ENCODE measurements at places on chromosomes 13 and 19.
A peak's percentile ranks its signal among the peaks of the same experiment; 100 is the strongest.

- DNase-seq, result no peak
These were observed 2.7 kb upstream of the UBL3 start for GRCh38 chr13:29853131-29853530.

DNA sequence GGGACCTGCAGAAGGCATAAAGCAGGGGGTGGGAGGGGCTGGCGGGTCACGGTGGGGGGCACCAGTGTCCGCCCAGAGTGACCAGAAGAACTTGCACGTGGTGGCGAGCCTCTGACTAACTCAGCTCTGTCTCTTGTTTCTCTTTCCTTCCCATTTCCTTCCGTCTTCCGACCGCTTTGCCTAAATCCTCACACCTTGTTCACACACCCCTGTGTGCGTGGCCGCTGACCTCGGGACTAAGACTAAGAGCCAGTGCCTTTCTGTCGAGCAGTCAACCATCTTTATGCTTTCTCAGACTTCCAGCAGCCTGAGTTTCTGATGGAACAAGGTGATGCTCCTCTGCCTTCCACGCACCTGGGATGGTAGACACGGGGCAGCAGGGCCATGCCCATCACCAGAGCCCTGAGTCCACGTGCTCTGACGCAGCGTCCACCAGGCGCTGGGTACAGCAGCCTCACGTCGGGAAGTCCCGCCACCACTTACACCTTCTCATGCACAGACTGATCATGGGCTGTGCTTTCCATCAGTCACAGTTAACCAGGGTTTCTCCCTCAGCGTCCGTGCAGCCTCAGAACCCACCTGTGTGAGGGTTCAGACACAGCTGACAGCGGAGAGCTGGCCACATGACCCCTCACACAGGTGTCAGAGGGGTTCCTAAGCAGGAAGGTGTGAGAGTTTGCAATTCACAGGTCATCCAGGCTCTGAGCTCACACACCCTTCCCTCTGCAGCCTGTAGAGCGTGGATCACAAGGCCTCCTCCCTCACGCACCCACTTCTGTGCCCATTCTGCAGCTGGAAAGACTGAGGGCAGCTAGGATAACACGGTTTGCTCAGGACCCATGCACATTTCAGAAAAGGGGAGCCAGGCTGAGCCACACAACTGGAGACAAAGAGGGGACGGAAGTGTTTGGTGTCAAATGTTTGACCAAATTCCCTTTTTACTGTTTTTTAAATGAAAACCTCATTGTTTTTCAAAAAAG is 90.7 kb upstream of the MCF2L start:
- DNase-seq, result no peak

DNA sequence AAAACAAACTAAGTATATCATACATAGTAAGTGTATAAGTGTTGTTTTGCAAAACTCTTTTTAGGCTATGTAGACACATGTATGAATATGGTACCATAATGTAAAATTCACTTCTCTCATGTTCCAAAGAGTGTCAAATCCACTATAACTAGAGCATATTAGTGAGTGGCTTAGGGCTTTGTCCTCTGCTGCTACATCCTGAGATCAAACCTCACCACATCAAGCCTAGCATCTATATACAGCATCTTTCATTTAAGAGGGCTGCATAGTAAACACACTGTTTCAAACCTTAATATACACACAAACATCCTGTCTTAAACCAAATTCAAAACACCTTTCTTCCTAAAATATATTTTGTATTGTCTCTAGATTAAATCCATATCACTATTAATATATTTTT is 38.7 kb downstream of the ELF1 start:
- DNase-seq, result no peak

DNA sequence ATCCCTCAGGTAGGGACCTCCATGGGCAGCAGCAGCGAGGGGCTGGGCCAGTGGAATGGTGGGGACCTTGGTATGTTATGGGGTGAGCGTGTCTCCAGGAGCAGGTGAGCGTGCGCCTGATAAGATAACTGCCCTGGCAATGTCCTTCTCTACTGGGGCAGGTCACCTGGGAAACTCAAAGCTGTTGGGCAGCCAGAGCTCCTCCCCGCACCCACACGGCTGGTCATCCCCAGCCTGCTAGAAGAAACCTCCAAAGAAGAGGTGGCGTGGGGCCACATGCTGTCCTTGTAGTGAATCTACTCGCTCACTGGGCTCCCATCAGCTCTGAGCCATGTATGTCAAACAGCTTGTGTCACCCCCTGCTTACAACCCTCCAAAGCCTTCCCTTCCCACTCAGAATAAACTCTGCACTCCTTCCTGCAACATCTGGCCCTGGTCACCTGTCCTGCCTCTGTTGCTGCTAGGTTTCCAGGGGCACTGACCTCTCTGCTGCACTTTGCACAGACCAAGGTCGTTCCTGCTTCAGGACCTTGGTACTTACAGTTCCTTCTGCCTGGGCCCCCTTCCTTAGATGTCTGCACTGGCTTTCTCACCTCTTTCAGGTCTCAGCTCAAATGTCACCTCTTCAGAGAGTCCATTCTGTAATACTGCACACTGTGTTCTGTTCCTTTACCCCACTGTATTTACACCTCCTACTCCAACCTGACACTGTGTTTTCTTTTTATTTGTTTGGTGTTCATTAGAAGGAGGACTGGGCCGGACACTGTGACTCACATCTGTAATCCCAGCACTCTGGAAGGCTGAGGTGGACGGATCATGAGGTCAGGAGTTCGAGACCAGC is 1.8 kb upstream of the ATP4A start:
- DNase-seq, result no peak

DNA sequence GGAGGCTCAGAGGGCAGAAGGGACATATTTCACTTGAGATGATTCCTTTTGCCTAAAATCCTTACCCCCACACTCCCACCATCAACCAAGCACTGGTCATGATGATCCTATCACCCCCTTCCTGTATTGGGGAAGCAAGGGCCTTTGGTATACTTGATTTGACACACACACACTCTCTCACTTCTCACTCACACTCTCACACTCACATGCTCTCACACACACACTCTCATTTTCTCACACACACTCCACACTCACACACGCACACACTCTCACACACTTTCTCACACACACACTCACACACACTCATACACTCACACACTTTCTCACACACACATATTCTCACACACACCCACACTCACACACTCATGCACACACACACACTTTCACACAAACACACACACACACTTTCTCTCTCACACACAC is 8.6 kb downstream of the RGCC start:
- DNase-seq, result no peak

GRCh38 chr13:27607125-27607524 is 13.2 kb downstream of the LNX2 start:
- DNase-seq, result no peak

DNA sequence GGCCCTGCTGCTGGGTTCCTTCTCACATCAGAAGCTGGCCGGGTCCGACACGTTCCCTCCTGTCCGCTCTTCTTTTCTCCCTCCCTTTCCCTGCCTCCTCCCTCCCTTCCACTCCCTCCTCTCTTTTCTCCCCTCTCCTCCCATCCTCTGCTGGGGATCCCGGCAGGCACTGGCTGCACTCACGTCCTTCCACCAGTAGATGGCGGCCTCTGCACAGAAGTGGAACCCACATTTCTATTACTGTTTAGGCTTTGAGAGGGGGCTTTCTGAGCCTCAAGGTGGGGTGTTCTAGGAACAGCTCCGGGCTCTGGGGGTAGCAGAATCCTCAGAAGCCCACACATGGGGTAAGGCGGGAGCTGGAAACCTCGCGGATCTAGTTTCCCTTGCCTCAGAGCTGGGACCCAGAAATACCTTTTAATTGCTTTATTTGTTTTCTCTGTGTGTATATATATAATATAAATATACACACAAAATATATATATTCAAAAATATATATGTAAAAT is 294.2 kb downstream of the ZNF536 start:
- DNase-seq, result no peak

DNA sequence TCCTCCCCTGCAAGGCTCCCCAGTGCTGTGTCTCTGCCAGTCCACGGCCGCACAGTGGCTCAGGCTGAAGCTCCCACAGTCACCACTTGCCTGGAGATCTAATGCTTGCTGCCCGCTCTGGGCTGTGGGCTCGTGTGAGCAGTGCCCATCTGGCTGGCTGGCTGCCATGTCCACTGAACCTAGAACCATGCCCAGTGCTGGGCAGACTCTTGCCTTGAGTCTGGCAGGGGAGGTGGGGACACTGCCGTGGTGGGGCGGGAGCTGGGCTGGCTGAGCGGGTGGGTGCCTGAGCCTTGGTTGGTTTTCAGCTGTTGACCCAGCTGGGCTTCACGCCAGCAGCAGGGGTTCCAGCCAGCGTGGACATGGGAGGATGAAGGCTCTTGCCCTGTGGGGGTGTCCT is 52.3 kb downstream of the CRTC1 start:
- DNase-seq, result no peak

- peak; percentile 77 for DNase-seq
These were observed 15.3 kb downstream of the IZUMO2 start for GRCh38 chr19:50147462-50148423.

- DNase-seq, result no peak
These were observed 11.8 kb downstream of the TUBGCP3 start for GRCh38 chr13:112576191-112576590.

DNA sequence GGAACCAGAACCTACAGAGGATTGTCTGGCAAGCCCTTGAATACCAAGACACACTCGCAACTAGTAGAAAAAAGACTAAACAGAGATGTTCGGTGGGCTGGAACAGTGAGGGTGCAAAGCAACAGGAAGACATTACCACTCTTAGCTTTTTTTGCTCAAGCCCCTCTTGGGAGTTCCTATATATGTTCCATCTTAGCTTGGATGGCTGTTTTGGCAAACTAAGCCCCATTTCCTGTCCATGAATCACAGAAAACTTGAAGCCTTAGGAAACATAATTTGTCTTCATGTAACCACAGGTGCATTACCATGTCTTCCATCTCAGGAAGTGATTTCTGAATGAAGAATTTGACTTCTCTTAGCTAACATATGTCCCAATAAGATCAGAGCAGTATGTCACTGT is 446.3 kb downstream of the OLFM4 start:
- no peak for DNase-seq

DNA sequence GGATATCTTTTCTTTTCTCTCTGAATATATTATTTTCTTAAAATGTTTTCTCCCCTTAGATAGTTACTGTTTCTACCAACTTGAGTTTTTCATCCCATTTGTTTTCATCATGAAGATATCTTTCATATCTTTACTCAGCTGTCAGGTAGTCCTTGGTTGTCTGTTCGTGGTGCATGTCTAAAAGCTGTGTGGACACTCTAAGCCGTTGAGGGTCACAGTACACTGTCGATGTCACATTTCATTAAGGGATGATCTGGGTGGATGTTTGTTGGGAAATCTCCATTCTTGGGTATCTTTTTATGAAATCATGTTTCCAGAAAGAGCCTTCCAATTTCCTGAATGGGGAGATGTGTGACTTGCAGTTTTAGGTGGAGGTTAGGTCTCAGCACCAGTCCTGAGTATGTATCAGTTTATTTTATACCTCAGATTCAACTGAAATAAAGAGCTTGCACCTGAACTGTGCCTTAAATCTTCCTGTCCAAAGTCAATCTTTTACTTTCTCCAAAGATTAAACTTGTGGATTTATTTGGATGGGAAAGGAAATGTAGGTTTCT is 23.2 kb downstream of the ZMYM2 start:
- DNase-seq, result no peak

GRCh38 chr19:47021536-47022139 is 2.0 kb downstream of the NPAS1 start:
- DNase-seq, result no peak

GRCh38 chr13:50912851-50913250 is 3.3 kb downstream of the RNASEH2B start:
- DNase-seq, result no peak

DNA sequence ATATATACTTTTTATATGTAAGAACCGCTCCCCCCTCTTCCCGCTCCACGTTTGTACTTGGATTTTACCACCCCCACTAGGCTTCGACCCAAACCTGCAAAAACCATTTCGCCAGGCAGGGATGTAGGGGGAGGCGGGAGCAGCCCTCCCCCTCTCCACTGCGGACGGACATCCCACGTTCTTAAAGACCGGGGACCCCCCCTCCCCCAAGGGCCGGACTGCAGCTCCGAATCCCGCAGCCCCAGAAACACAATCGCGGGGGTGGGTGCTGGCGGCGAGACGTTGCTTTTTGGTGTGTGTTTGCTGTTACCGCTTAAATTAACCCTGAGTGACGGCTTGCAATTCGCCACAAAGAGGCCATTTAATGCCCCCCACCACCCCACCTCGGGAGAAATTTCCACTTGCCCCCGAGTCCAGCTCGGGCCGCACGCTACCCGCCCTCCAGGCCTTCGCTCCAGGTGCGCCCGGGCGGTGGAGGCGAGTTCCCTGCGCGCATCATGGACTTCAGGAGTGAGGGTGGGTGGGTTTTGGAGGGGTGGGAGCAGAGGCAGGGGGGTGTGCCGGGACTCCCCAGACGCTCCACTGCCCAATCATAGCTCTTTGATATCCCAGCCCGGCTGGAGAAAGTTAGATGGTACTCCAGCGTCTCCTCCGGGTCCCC is 15.8 kb downstream of the NFIX start:
- no peak for DNase-seq

DNA sequence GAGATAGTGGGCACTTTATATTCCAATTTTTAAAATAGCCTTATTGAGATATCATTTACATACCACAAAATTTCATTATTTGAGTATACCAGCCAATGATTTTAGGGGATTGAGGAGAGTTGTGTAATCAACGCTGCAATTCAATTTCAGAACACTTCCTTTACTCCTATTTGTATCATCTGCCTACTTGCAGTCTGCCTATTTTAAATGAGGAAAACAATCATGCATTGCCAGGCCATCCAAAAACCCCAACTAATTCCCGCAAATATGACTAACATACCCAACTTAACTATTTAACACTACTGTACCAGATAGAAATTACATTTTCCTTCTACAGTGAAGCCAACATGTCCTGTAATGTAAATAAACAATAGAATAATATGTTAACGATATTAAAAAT is 26.7 kb downstream of the CAB39L start:
- DNase-seq, result no peak

- DNase-seq, result no peak
These were observed 466.5 kb downstream of the UQCRFS1 start for GRCh38 chr19:28746478-28746877.

GRCh38 chr19:17436094-17436873 is 12.2 kb downstream of the TMEM221 start:
- DNase-seq, result no peak

GRCh38 chr13:74280795-74281490 is 146.7 kb upstream of the KLF12 start:
- no peak for DNase-seq

DNA sequence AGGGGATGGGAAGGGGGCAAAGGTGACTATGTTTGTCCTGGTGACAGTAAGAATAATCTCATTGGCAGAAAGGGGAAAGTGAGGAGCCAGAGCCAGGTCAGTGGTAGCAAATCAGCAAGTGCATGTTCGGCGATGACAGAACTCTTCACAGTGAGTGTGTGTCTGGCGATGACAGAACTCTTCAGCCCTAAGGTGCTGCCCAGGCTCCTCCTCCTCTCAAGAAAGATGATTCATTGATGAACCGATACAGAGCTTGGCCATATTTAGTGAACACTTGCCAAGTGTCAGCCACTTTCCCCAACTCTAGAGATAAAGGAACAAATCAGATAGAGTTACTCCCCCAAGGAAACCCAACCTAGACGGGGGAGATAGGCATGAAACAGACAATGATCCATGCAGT is 199.3 kb upstream of the UBL3 start:
- DNase-seq, result no peak
